ENCODE measurements at places on chromosomes 11 and 22.

GRCh38 chr11:127247261-127247851 is 246.8 kb upstream of the KIRREL3 start:
- DNase-seq, result no peak

- no peak for DNase-seq
Measured at GRCh38 chr11:35376118-35376510, 43.2 kb downstream of the SLC1A2 start.

DNA sequence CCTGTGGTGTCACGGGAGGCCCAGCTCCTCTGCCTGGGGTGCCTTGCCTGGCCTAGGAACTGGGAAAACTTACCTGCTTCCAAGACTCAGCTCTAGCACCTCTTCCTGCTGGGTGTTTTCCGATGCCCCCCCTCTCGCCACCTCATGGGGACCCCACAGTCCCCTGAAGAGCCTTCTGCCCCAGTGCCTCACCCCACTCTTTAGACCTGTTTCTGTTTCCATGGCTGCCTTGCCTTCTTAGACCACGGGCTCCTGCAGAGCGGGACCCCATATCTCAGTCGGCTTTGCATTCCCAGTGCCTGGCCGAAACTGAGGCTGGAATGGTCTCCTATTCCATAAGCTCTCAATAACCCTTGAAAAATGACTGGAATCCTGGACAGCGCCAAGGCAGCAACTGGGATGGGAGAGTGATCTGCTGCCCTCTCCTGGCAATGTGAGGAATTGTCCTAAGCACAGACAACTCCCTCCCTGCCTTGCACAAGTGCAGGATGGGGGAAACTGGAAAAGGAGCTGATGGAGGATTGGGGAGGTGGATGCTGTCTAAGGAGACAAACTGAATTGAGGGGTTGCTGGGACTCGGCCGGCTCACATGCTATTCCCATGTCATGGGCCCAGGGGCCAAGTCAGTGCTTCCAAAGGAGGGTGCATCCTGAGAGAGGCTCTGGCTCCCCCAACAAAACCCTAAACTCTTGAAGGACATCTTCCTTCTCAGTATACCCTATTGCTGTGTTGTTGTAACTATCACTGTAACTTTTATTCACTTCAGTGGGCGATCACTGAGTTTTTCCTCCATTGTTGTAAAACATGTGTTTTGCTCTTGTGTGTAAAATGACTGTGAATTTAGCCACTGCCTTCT is 26.6 kb upstream of the IL17RA start:
- no peak for DNase-seq

GRCh38 chr11:118210323-118210722 is 14.5 kb downstream of the JAML start:
- DNase-seq, result no peak

DNA sequence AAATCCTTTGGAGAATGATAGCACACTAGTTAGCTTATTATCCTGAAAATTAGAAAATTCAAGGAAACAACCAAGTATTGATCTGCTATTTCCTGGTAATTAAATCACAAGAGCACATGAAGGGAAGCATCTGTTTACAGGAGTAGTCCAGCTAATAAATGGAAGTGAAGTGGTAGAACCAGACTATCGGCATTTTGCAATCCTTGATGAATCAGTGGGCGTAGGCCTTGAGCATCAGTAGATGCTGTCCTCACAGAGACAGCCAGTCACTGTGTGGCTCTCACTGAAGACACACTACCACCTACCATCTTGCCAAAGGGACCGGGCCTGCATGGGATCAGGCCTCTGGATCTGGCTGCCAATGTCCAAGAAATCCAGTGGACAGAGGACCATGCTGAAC is 69.8 kb downstream of the FBLN1 start:
- DNase-seq, result no peak

GRCh38 chr11:19027829-19028595 is 32.5 kb downstream of the MRGPRX2 start:
- no peak for DNase-seq

GRCh38 chr11:90100431-90100830 is 14.7 kb downstream of the UBTFL1 start:
- no peak for DNase-seq

All from vagina (tissue), 2 donors.